ENCODE measurements at places on chromosomes 4 and X.

- no peak for DNase-seq
Measured at GRCh38 chr4:31793907-31794306, 1073.7 kb downstream of the PCDH7 start.

DNA sequence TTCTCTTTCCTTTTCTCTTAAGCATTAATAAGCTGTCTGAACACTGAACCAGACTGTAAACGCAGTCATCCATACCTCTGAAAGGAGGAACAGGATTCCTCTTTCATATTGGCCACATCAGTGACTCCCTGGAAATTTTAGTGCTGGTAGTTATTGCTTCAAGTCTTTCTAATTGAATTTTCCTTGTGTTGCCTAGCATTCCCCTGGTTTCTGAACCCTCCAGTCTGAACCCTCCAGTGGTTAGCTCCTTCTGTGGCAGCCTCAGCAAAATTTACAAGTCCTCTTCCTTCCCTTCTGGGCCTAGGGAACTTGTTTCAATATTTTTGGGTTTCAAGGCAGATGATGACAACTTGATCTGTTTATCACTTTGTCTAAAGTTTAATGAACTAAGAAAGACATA lies 7.9 kb downstream of the SPARCL1 start:
- no peak for DNase-seq

- no peak for DNase-seq
Measured at GRCh38 chr4:174307694-174308093, 24.0 kb downstream of the CEP44 start.

- DNase-seq: no peak
Measured at GRCh38 chr4:61446941-61447340, 246.8 kb downstream of the ADGRL3 start.

DNA sequence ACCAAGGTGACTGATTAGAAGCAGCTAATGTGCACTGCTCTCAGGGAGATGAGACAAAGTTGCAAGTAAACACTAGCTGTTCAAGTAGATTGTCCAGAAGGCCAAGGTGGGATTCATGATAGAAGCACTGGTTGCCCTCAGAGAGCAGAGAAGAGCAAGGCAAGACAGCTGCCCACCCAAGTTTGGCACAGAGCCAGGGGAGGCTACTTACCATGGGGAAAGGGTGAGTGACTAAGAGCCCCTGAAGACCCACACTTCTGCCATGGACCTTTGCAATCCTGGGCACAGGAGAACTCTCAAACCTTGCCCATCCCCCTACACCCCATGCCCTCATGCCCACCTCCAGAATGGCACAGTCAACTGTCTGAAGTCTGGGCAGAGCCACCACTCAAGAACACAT lies 68.3 kb downstream of the SPIN4 start:
- DNase-seq: no peak

GRCh38 chrX:81405781-81406180 lies 203.9 kb downstream of the SH3BGRL start:
- no peak for DNase-seq

DNA sequence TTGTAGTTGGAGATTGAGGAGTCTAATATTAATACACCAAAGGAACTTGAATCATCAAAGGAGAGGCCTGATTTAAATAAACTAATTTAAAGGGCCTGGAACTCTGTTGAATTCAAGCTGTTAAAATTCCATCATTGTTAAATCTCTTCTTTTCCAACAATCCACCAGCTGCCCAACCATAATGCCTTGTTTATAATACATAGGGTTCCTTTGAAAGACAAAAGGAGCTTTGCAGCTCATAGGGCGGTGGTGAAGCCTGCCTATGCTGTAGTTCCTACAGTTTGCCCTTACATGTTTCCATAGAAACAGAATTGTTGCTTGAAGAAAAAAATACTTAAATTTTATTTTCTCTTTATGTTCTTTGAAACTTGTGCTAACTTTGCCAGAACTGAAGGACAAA lies 102.8 kb downstream of the GLUD2 start:
- DNase-seq: no peak

Data from stimulated activated CD8-positive, alpha-beta memory T cell treated with anti-CD3 and anti-CD28 coated beads, Interleukin-4, amount 100 ng/mL, for 4 hours (primary cell).